ENCODE measurements at places on chromosomes 2 and 18. TPM values are rescaled to one million over a fixed set of nuclear protein-coding genes. Genes with fewer than 3 reads are reported as not detected.

The ERLEC1 gene
- 51.4 TPM for total RNA-seq

The IL1RL2 gene
- not detected for total RNA-seq

The HSBP1L1 gene
- 46.6 TPM for total RNA-seq

The CCDC85A gene
- 0.20 TPM for total RNA-seq

The MOGAT1 gene
- total RNA-seq: not detected

The NAT8 gene
- total RNA-seq: not detected

The LIMS2 gene
- not detected for total RNA-seq

The SCYGR4 gene
- not detected for total RNA-seq

The LBX2 gene
- total RNA-seq: not detected

The ACKR3 gene
- 0.29 TPM for total RNA-seq

The GPR39 gene
- total RNA-seq: 7.2 TPM

The ANKRD30B gene
- total RNA-seq: not detected

The MARCHF4 gene
- total RNA-seq: 0.17 TPM

The BCL11A gene
- 4.3 TPM for total RNA-seq

The TEX44 gene
- not detected for total RNA-seq

The TIGD1 gene
- total RNA-seq: 4.9 TPM

The PSTPIP2 gene
- total RNA-seq: 27.9 TPM

The SPP2 gene
- not detected for total RNA-seq

The SH2D6 gene
- total RNA-seq: 0.84 TPM

The CNTNAP5 gene
- not detected for total RNA-seq

The INHBB gene
- 0.16 TPM for total RNA-seq

The ZNF892 gene
- total RNA-seq: 10.3 TPM

The XRCC5 gene
- total RNA-seq: 159 TPM

The SCG2 gene
- 0.84 TPM for total RNA-seq

The PRLH gene
- not detected for total RNA-seq

The TBR1 gene
- total RNA-seq: 0.26 TPM
